ENCODE measurements at places on chromosomes 2 and 18. TPM values are rescaled to one million over a fixed set of nuclear protein-coding genes. Genes with fewer than 3 reads are reported as not detected.

DNA sequence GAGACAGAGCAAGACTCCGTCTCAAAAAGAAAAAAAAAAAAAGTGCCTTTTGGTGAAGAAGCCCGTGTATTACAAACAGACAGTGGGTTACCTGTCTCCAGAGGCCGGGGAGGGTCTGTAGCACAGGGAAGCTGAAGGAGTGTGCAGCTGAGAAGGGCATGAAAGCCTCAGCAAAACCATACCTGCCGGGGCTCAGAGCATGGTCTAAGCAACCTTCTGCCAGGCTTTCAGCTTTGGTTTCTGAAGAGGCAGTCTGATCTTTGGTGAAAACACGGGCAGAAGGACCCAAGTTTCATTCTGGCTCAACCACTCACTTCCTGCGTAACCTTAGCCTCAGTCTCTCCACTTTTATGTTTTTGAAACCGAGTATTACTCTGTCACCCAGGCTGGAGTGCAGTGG is 21.5 kb downstream of the SH2D6 start:
- peak; percentile 45 for DNase-seq

DNA sequence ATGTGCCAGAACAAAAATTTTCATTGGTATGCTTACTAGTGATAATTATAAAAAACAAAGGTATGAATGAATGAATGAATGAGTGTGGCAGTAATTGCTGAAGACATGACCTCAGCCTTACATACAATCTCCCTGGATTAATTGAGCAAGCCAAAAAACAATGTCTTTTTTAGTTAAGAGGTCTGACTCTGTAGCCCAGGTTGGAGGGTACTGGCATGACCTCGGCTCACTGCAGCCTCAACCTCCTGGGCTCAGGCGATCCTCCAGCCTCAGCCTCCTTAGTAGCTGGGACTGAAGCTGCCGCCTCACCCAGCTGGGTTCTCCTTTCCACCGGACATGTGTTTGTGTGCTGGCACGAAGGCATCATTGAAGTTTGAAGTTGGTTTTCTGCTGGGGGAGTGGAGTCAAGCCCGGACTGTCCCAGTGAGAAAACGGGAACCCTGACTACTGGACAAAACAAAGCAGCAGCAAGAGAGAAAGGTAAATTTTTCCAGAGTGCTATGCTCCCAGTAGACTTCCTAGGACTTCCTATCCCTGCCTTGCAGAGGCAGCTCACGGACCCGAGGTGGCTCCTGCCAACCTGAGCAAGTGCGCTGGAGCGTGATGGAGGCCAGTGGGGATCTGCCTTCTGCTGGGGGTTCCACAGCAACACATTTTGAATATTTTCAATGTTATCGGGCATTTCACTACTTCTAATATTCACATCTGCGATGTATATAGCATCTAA is 6.4 kb upstream of the IMP4 start:
- DNase-seq = no peak

GRCh38 chr2:23285091-23285800 is 99.7 kb upstream of the KLHL29 start:
- no peak for DNase-seq

- DNase-seq = no peak
These were observed 42.7 kb downstream of the ZFP36L2 start for GRCh38 chr2:43183743-43184142.

GRCh38 chr2:222730366-222730999 is 59.0 kb downstream of the MOGAT1 start:
- no peak for DNase-seq

DNA sequence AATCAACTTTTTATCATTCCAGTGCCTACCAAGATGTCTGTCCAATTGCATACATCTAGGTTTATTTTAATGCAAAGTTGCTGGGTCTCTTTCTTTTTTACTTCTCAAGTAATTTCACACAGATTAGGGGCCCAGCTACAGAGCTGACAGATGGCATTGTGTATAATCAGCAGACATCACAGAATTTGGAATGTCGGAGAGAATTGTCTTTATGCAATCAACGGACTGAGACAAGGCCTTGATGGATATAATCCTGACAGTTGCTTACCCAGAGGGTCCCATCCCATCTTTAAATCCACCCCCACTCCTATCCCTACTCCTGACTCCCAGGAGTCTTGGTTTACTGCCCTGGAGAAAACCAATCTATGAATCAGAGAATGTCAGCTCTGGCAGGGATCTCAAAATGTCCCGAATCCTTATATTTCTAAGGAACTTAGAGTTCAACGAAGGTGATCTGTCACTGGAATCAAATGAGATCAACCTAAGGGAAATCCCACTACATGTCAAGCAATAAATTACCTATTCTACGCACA is 142.0 kb downstream of the LRATD1 start:
- DNase-seq = no peak

- no peak for DNase-seq
These were observed 79.2 kb downstream of the KIAA2012 start for GRCh38 chr2:202152104-202152715.

GRCh38 chr2:163641986-163642385 is 93.8 kb downstream of the FIGN start:
- no peak for DNase-seq

DNA sequence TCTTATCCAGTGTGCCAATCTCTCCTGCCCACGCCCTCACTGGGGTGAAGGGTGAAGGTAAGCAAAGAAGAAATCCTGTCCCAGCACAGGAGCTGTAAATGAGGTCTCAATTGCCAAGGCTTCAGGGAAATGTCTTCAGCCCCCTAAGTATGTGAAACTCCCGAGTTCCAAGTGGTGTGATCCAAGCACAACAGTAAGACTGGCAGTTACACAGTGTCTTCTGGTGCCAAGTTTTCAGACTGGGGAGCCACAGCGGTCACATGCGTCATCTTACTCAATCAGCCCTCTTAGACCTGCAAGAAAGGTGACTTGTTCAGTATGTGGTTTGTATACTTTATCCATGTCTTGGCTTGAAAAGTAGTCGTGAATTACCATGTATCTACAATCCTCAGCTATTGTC is 55.0 kb upstream of the SPRED2 start:
- DNase-seq = no peak

DNA sequence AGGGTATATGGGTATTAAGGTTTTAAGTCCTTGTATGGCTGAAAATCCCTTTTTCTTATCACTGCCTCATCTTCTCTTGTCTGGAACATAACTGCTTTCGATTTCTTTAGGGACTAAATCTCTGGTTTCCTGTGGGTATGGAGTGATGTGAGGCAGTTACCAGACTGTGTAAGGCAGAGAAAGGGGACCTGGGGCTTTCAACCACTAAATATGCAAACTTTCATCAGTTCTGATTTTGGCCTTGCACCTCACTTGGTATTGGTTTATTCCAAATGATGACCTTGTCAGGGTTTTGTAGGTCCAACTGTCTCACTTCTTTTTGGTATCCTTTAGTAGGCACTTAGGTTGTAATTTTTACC is 9.3 kb downstream of the MAP4K4 start:
- no peak for DNase-seq

DNA sequence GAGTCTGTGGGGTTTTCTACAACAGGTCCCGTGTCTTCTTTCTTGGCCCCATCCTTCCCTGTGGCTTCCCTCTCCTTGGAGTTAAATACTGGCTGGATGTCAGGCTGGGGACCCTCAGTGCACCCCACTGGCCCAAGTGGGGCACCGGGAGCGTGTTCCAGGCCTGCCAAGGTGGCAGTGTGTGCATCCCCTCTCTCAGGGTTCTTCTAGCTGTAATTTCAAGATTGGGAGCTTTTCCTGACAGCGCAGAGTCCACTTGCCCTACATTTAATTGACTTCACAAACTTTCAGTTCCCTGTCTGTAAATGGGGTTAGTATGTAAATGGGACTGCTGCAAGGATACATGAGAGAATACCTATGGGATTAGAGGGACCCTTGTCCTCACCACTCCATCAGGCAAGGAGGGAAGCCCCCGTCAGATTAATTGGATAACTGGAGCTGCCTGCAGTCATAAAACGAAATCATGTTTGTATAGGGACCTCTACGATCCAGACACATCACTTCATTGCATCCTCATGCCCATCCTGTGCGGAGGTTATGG is 66.6 kb downstream of the IL1R2 start:
- no peak for DNase-seq

GRCh38 chr2:216354306-216354705 is 18.0 kb downstream of the MARCHF4 start:
- DNase-seq = no peak

DNA sequence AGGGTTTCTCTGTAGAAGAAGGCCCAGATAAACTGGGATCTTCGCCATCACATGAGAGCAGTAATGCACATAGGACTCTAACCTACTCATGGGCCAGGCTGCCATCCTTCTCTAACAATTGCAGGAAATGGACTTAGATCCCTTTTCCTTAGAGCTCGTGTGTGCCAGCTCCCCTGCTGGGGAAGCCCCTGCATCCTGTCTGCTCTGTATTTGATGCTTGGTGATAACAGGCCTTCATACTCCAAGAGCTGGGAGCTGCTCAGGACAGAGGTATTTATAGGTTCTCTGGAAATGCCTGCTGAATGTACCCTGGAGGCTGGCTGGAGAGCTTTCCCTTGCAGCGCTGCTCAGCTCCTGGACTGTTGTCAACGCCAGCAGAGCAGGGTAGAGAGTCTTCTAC is 249.6 kb downstream of the MTX2 start:
- DNase-seq = no peak

- DNase-seq = no peak
These were observed 108.8 kb downstream of the TMEM163 start for GRCh38 chr2:134609924-134610513.

- DNase-seq = no peak
These were observed 4.9 kb downstream of the RALB start for GRCh38 chr2:120257522-120257921.

- no peak for DNase-seq
These were observed 11.0 kb downstream of the SIGLEC15 start for GRCh38 chr18:45836242-45837205.

DNA sequence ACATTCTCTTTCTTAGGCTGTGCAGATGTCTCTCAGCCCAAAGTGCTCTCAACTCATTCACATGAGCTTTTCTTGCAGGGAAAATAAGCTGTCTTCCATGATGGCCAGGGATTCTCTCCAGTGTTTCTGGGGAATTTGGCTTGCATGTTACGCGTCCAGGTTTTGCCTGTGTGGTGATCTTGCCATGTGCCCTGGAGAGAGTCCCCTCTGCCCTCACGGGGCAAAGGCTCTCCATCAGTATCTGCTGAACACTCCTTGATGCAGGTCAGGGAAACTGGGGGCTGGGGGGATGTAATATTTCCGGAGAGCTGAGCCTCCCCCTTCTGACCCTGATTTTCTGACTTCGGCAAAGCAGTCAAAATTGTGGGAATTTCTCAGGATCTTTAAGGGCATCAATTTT is 87.6 kb downstream of the ACKR3 start:
- DNase-seq = peak; percentile 4

DNA sequence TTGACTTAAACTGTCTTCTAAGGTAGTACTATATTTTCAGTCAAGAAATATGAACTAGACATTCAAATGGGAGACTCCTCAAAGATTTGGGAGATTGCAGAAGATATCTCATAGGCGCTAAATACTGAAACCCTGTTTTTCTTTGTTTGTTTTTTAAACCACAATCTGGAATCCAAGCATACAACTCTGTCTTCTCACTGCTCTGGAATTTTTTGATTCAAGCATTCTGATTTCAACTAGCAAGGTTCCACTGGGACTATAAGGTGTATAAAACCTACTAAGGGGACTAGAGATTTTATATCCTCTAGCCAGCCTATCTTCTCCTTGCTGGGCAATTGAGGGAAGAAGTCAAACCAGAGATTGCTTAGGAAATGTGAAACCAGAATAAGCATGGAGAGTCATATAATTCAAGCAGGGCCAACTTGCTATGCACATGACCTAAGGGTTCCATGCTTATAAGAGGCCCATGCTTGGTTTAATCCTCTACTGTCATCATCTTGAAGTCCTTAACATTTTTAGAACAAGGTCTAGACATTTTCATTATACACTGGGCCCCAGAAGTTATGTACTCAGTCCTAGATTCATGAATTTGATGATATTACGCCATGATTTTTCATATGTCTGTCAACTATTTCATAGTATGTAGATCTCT is 405.5 kb downstream of the PARD3B start:
- DNase-seq = no peak

DNA sequence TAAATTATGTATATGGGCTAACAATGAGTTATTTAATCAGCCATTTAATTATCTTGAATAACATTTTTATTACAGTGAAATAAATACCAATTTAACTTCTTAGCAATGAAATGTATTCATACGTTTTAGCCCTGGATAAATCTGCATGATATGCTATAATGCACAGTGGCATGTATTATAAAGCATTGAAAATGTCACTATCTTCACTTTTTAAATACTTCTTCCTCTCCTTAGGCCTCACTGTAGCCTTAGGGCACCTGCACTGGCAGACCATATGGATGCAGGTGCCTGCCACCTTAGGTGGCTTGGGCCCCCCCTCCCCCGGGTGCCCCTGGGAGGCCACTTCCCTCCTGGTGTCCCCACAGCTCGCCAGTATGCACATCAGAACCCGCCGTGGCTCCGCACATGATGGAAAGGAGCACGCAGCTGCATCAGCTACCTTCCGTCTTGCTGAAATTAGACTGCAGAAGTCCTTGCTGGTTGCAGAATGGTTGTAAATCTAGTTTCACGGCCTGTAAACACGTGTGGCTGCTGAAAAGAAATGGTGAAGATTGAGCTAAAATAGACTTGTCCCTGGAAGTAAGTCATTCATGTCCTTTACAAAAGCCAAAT is 56.7 kb downstream of the ADI1 start:
- no peak for DNase-seq

DNA sequence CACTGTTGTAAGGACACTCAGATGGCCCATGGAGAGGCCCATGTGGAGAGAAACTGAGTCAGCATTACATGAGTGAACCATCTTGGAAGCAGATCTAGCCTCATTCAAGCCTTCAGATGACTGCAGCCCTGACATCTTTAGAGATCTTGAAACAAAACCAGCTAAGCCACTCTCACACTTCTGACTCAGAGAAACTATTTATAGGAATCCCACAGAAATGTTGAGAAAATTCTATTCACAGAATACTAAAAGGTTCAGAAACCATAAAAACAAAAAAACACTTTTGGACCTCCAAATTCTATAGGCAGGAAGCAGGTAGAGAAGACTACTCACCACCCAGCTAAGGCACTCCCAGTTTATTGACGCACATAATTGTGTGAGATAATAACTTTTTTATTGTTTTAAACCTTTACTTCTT is 8.7 kb downstream of the TMEM169 start:
- DNase-seq = no peak

PAX3 gene
- total RNA-seq = not detected

DTNA gene
- total RNA-seq = not detected

REG3A gene
- not detected for total RNA-seq

HNRNPLL gene
- 119 TPM for total RNA-seq

LOXHD1 gene
- total RNA-seq = not detected

ACMSD gene
- total RNA-seq = not detected

XDH gene
- 0.63 TPM for total RNA-seq

MAL gene
- total RNA-seq = 202 TPM

GLB1L gene
- total RNA-seq = 6.2 TPM

ST8SIA3 gene
- total RNA-seq = not detected
